Stimulated activated CD8-positive, alpha-beta memory T cell treated with anti-CD3 and anti-CD28 coated beads, Interleukin-12 subunit alpha, Interleukin-12 subunit beta, amount 100 ng/mL, for 4 hours (primary cell): ENCODE measurements at places on chromosomes 5 and 9.

- no peak for DNase-seq
Measured at GRCh38 chr9:37248651-37249163, 128.3 kb downstream of the ZCCHC7 start.

- DNase-seq, result peak; percentile 15
Measured at GRCh38 chr9:6645355-6646292, at the start of gene GLDC. Gene GLDC (minus strand): TSS chr9:6645729. CDS start chr9:6645499, 230 bp downstream.

- DNase-seq, result no peak
Measured at GRCh38 chr9:16986556-16986955, 116.1 kb upstream of the BNC2 start.

GRCh38 chr9:72985746-72986145, 32.9 kb upstream of the ALDH1A1 start:
- no peak for DNase-seq

GRCh38 chr5:110973510-110973909, 98.0 kb upstream of the TSLP start:
- no peak for DNase-seq

DNA sequence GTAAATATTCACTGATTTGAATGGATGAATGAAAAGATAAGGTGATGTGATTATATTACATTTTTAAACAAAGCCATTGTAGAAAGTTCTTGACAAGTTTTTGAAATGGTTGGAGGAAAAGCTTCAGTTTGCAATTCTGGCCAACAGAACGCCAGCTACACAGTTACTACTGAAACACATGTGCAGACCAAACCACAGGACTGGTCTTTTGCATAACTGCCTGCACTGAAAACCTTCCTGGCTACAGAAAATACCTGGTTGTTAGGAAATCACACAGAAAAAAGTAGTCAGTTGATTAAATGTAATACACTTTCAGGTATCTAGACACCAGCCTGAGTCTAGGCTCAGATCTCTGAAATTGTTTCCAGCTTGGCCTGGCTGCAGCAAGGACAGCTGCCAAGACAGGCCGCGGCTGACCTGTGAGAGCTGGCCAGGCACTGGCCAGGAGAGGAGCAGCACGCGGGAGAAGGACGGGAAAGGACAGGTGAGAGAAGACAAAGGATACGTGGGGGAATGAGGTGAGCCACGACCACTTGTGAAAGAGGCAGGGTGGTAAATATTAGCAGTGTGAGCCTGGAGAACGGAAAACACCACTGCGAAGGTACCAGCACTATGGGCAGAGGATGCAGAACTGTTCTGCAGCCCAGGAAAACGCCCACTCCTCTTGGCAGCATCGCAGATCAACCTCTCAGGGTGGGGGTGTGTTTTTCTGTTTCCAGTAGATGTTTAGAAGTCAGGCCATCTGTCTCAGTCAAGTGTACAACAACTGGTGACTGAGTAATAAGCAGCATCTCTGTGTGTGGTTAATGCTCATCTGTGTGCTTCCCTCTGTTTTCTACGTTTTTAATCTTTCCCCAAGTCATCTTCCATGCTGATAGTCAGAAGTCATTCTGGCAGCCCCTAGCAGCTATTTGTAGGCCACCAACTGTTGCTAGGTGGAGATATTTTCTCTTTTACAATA, 137.4 kb downstream of the SCAMP1 start:
- no peak for DNase-seq

DNA sequence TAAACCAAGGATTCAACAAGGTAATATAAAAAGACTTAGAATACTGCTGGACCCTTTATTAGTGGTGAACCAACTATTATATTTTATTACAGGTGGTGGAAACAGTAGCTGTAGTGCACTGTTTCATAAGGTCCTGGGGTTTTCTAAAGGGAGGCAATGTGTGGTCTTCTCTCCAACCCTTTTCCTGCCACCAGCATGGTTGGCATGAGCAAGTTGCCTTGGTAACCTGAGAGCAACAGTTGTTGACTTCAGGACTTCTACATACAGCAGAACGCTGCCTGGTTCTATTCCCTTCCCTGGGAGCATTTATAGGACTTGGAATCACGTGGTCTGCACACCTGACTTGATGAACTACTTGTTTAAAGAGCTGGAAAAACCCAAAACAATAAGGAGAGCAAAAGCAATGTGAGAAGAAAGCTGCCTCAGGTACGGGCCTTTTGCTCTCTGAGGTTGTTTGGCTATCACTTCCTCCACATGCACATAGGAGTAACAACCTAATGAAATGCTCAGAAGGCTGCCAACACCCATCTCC, 81.1 kb upstream of the RAI14 start:
- DNase-seq, result no peak

- no peak for DNase-seq
Measured at GRCh38 chr9:79757881-79758669, 186.3 kb downstream of the TLE4 start.

DNA sequence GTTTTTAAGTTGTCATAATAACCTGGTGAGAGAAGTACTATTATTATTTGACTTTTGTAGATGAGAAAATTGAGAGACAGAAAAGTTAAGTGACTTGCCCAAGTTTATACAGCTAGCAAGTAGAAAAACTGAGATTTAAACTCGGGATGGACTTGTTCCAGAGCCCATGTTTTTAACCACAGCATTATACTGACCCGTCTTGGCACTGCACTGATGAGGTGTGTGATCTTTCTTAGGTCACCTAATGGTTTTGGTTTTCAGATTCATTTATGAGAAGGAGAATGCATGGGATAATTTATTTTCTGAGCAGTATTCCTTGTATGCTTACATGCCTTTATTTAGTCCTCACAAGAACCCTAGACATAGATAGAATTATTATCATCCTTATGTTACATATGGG, 201.8 kb upstream of the CDKN2B start:
- DNase-seq, result no peak

DNA sequence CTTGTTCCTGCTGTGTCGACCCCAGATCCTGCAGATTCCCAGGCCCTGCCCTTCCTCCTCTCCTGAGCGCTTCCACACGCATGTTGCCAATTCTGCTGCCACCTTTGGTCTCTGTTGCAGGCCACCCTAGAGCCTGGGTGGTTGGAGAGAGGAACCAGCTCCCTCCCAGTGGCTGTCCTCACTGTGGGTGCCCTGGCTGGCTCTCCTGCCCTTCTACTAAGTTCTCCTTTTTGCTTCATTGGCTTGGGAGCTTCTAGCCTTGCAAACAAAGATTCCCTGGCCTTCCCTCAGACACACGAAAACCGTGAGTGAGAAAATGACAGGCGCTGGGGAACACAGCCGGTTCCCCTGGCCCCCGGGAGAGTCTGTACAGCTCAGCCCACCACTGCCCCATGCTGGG, 14.2 kb upstream of the NCS1 start:
- no peak for DNase-seq

DNA sequence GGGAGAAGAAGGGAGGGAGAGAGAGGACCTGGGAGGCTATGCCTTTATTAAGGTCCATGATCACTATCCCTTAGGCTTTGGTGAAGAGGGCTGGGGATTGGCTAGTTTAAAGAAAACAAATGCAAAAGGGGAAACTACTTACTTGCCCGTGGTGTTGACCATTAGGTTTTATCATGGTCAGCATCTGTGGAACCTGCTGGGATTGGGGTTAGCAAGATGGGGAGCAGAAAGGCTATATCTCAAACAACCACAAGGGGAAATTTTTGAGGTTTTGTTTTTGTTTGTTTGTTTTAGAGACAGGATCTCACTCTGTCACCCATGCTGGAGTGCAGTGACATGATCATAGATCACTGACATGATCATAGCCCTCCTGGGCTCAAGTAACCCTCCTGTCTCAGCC, 9.0 kb upstream of the RAD23B start:
- no peak for DNase-seq

DNA sequence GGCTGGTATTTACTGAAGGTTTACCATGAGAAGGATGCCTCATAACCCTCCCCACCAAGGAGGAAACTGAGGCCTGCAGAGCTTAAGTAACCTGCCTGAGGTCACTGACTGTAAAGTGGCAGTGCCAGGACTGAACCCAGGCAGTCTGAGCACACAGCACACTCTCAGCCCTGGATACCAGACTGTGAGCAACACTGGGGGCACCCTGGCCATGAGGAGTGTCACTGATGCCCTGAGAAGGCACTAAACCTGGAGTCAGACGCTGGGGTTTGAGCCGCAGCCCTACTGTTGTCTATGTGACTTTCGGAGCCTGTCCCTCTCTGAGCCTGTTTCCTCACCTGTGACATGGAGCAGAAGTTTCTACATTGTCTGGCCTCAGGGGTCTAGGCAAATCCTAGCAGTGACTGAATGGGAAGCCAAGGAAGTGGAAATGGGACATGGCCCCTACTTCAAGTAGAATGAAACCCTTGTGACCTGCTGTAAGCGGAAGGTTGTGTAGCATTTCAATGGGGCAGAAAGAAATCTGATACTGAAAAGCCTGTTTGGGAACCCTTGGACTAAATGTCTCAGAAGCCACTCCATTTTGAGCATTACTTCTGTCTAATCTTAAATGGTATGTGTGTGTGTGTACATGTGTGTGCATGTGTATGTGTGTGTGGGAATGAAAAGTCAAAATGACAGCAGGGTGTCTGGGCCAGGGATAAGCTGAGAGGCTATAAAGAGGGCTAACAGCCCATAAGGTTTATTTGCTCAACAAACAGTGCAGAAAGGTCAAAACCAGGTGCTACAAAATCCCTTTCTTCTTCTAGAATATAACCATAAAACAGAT, 36.0 kb downstream of the B4GALT1 start:
- no peak for DNase-seq

DNA sequence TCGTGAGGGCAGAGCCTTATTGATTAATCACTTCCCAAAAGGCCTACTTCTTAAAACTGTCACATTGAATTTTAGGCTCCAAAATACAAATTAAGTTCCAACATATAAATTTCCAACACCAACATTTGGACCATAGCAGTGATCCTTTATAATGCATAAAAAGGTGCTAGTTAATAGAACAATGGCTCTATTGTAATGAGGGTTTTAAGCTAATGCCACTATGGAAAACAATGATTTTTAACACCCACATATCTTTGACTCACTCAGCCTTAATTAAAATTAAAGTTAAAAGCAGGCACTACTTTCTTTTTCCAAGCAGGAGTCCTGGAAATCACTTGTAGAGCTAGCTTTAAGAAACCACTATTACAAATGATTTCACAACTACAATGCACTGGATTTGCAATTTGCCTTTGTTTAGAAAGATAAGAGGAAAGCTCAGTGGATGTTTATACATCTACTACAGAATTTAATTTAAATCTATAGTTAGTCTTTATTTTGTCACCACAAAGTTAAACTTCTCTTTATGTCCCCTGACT, 41.8 kb downstream of the DPYSL3 start:
- DNase-seq, result no peak

GRCh38 chr5:65100911-65101631, 332.3 kb downstream of the CWC27 start:
- no peak for DNase-seq

- no peak for DNase-seq
Measured at GRCh38 chr5:61318376-61318775, 13.7 kb upstream of the ZSWIM6 start.

GRCh38 chr5:168365581-168366081, 74.2 kb downstream of the WWC1 start:
- no peak for DNase-seq

DNA sequence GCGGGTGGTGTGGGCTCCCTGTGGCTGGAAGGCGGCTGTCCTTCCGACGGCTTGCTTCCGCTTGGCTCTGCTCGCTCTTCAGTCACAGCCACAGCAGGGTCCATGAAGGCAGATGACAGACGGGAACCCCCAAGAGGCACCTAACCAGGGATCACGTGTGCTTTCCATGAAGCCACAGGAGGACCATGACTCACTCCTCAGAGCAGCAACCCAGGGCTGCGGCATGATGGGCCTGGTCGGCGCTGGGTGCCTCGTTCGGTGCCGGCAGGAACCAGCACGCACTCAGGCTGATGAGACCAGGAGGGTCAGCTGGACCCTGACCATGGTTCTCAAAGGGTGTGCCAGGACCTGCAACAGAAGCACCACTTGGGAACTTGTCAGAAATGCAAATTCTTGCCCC, 32.8 kb upstream of the MED10 start:
- no peak for DNase-seq
